ENCODE measurements at places on chromosomes 4 and X.

DNA sequence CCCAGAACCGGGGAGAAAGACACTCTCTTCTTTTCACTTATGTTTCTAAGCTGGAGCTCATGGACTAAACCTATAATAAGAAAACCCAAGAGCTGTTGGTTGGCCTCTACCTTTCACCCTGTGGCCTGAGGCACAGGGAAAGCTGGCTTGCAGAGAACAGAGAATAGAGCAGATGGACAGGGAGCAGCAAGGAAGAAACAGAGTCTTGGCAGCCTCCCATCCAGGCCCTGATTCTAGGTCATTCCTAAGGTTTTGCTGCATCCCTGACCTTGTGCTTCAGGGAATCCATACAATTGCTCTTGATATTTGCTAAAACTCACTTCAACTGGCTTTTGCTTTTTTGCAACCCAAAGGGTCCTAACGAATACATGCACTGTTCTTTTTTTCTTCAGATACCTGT lies 87.8 kb downstream of the SMIM20 start:
- no peak for DNase-seq

- no peak for DNase-seq
Measured at GRCh38 chr4:168761066-168761465, 249.0 kb downstream of the CBR4 start.

GRCh38 chrX:23317799-23318724 lies 16.6 kb upstream of the PTCHD1 start:
- no peak for DNase-seq

- no peak for DNase-seq
Measured at GRCh38 chr4:186200516-186200915, 9.1 kb downstream of the CYP4V2 start.

DNA sequence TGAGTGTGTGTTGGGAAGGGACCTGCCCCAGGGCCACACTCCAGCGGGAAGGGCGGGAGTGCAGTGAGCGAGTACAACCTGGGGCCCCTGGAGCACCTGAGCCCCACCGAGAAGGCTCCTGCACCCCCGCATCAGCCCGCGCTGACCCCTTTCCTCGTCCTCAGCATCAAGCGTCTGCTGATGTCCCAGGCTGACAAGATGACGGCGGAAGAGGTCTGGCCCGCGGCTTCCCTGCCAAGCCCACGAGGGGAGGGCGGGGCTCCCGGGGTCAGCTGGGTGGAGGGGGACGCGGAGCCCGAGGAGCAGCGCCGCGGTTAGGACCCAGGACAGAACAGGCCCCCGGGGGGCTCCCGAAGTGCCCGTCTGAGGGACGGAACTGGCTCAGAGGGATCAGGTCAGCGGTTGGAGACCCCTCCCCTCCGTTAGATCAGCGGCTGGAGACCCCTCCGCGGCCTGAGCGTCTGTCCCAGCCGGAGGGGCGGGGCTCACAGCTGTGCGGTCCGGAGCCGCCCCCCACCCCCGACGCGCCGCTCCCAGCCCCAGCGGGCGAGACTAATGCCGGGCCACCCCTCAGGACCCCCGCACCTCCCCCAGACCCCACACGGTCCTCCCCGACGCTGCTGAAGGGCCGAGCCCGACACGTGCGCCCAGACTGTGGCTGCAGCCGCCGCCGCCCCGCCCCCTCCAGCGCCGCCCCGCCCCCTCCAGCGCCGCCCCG lies 6.7 kb downstream of the MYL5 start:
- DNase-seq = peak; percentile 36

DNA sequence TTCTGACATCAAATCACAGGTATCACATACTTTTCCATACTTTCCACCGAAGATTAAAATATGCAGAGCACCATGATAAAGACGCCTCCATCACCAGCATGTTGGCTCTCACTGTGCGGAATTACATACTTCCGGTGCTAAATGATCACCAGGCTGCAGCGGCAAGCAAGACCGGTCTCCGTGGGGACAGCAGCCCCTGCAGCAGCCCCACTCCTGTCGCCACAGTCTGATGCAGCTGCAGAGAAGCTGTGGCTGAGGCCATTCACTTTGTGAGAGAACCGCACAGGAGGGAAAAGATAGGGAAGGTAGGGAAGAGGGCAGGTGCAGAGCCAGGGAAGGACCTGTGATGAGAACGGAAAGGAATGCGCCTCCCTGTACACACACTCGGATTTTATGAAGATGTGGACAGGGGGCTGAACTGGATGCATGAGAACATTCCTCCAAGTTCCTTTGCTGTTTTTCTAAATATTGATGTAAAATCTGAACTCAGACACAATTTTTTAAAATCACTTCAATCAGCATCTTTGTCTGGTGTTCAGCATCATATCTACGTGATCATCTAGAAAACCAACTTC lies 38.3 kb downstream of the AFAP1 start:
- no peak for DNase-seq

- DNase-seq = no peak
Measured at GRCh38 chr4:84917869-84918600, 48.5 kb downstream of the WDFY3 start.

DNA sequence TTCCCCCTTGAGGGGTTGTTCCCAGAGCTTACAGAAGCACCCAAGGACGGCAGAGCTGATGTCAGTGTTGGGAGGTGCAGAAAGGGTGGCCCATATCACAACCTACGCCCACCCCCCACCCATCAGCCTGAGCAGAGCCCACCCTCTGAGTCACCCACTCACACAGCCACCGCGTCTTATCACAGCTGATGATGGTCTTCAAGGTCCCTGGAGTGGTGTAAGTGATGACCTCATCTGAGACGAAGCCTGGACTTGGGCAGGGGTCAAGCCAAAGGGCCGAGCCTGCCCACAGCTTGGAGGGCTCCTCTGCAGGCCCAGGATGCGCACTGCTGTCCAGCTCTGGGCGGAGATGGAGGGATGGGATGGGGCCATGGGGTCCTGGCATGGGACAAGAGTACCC lies 3.0 kb upstream of the HTRA3 start:
- no peak for DNase-seq

GRCh38 chr4:77151241-77151640 lies 5.8 kb upstream of the CCNG2 start:
- DNase-seq = peak; percentile 3

DNA sequence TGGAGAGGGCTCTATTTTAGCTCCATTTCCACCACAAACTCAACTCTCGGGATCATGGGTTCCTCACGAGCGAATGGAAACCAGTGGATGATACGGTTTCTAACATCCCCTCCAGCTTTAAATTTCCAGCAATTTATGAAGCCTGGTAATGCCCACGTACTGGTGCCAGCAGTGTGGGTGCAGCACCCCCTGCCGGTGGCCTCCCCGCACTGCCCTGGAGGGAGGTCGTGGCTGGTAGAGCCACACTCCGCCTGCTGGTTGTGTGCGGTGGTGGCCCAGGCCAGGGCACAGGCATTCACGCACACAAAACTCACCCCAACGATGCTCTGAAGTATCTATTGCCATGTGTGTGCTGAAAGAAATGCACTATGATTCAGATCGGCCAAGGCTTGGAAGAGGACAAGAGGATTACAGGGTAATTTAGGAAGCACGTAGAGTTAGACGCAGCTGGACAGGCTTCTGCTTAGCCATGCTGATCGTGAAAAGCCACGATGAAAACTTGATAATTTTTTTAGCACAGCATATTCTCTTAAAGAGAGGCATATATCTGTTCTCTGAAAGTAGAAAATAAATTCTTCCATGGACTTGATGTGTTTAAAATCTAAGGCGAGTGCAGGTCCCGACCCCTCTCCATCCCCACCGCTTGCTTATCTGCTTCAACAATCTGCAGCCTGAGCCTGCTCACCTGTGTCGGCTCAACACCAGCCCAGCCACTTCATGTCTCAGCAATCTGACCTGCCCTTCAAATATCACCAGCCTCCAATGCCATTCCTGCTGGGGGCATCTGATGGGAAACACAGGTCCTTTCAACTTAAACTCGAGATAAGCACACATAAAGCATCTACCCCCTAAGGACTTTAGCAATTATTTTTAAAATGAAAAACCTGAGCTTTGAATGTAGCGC lies 59.1 kb downstream of the SCD5 start:
- peak; percentile 66 for DNase-seq

DNA sequence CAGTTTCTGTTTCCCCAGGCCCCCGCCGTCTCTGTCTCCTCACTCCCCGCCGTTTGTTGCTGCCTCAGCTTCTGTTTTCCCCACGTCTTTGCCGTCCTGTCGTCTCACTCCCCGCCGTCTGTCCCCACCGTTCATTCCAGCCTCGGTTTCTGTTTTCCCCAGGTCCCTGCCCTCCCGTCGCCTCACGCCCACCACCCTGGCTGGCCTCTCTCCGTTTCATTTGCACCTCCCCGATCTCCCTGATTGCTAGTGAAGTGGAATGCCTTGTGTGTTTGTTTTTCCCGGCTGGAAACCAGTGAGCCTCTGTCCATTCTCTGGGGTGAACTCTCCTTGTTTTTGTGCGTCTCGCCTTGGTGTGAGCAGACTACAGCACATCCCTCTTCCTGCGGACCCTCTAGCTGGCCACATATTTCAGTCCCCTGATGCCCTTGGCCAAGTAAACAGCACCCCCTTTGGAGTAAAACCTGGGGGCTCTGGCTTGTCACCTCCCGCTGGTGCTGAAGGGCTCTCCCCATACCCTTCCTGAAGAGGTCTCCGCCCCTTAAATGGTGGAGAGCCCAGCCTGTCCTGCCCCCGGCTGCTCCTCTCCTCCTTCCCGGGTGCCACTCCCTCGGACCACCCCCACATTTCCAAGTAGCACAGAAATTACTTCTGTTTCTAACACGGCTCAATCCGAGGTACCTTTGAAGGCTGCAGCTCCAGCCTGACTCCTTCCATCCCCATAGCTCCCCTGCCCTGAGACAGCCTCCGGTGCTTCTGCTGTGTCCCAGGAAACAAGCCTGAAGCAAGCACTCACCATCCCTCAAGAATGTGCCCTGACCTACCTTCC lies 13.2 kb downstream of the TMEM175 start:
- no peak for DNase-seq

- DNase-seq = no peak
Measured at GRCh38 chr4:49000806-49001205, 14.7 kb downstream of the CWH43 start.

DNA sequence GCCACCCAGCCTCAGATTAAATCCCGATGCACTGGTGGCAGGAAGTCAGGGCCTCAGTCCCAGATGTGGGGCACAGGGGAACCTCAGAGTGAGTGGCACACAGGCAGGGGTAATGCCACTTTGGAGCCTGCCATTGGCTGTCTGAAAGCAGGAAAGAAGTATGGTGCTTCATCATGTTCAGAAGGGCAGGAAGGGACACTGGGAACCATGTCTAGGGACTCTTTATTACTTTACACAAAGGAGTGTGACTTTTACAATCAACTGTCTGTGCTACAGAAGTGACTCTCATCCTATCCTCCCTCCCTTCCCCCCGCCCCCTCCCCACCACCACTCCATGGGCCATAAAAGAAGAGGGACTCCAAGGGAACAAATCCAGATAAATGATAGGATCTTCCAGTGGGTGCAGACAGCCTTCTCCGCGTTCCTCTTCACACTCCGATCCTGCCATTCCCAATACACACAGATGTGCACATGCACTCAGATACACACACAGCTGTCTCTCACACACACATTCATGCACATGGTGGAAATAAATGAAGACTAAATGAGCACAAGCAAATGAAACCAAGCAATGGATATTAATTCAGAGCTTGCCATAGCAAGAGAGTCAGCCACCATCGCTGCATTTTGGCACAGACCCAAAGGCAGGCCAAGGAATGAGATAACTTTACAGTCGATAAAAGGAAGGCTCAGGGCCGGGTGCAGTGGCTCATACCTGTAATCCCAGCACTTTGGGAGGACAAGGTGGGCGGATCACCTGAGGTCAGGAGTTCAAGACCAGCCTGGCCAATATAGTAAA lies 2.5 kb upstream of the TMEM154 start:
- DNase-seq = no peak

- no peak for DNase-seq
Measured at GRCh38 chr4:110119337-110119736, 79.1 kb downstream of the ELOVL6 start.

DNA sequence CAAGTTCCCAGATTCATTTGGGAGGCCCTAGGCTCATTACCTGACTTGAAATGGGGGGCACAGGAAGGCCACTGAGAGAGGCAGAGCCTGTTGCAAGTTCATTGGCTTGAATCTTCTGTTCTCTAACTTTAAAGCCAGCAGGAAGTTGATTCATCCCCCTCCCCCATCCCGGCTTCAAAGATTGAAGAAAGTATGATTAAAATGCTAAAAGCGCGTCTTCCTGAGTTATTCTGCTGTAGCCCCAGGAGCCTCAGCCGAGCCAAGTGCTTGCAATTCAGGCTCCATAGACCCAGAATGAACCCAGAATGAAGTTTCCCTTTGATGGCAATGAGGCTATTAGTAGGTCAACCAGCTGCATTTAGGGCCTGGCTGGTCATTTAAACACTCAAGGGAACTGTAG lies 14.7 kb downstream of the CHST7 start:
- DNase-seq = no peak

DNA sequence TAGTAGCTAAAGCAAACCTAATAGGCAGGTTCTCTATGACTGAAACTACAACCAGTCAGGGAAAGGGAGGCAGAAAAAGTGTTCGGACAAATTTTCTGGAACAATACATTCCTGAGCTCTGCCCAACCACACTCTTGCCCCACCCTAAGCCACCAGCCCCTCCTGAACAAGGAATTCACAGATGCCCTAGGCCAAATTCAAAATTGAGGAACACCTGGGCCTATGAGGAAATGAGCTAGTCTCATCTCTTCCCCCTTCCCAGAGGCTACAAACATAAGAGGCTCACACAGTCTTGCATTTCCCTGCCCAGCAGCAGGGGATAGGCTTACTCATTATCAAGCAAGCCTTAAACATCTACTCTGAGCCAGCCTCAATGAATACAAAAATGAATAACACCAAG lies 284.7 kb downstream of the ZNF674 start:
- DNase-seq = no peak

DNA sequence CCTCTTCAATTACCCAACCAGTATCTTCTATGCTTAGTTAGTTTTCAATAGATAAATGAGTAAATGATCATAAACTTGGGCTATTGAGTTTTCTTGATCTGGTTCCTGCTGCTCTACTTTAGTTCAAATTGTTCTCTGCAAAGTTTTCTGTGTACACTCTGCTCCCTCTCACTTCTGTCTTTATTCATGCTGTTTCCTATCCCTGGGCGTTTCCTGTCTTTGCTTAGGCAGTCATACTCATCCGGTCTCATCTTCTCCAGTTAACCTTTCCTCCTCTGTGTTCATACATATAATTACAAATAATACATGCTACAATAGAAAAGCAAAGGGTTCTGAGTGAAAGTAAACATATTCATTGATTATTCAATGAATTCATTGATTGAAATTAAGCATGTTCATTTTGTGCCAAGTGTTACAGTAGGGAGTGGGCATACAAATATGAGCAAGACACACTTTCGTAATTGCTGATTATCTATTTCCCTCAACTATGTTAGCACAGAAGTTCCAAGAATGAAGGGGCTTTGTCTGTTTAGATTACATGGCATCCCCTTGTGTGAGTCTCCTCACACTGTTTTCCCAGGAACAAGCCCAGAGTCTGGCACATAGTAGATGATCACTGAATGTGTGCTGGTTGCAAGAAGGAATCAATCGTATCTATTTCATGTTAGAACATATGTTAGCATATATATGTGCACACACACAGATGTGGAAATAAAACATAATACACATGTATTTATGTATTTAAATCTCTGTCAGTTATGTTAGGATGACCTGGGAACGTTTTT lies 1.1 kb downstream of the RAB39B start:
- DNase-seq = no peak

GRCh38 chr4:1986578-1987210 lies 22.1 kb downstream of the NELFA start:
- DNase-seq = no peak

GRCh38 chr4:2827874-2828751 lies 15.5 kb upstream of the ADD1 start:
- DNase-seq = no peak

- no peak for DNase-seq
Measured at GRCh38 chr4:118941799-118942198, 53.1 kb downstream of the SYNPO2 start.

- DNase-seq = no peak
Measured at GRCh38 chr4:40733752-40734151, 16.0 kb upstream of the NSUN7 start.

Measured in stimulated activated CD8-positive, alpha-beta memory T cell treated with anti-CD3 and anti-CD28 coated beads, Interleukin-7, amount 100 ng/mL, for 48 hours (primary cell).